ENCODE measurements at places on chromosomes 7 and 10. TPM values are rescaled to one million over a fixed set of nuclear protein-coding genes. Genes with fewer than 3 reads are reported as not detected.

Gene TAS2R3
- total RNA-seq = 0.65 TPM

DNA sequence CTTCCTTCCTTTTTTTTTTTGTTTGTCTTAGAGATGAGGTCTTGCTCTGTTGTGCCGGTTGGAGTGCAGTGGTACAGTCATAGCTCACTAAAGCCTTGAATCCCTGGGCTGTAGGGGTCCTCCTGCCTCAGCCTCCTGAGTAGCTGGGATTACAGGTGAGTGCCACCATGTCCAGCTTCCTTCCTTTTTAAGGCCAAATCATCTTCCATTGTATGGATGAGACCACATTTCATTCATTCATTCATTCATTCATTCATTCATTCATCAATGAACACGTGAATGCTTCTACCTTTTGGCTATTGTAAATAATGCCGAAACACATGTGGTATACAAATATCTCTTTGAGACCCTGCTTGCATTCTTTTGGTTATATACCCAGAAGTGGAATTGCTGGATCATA is 60.0 kb upstream of the BAIAP2L1 start:
- no peak for DNase-seq

Gene WNT8B
- total RNA-seq = not detected

DNA sequence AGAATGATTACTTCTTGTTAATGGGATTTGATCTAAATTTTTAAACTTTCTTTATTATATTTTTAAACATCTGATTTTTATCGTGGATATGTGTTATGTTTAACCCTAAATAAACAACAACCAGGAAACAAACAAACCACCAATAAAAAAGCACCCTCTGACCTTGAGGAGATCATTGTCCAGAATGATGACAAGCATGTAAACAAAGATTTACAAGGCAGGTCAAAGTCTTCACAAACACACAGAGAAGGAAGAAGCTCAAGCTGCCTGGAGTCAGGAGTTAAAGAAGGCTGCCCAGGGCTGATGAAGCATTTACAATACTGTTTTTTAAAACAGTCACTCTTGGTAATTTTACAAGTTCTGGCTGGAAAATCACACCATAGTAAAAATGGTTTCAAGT is 31.0 kb upstream of the EGFR start:
- no peak for DNase-seq

DNA sequence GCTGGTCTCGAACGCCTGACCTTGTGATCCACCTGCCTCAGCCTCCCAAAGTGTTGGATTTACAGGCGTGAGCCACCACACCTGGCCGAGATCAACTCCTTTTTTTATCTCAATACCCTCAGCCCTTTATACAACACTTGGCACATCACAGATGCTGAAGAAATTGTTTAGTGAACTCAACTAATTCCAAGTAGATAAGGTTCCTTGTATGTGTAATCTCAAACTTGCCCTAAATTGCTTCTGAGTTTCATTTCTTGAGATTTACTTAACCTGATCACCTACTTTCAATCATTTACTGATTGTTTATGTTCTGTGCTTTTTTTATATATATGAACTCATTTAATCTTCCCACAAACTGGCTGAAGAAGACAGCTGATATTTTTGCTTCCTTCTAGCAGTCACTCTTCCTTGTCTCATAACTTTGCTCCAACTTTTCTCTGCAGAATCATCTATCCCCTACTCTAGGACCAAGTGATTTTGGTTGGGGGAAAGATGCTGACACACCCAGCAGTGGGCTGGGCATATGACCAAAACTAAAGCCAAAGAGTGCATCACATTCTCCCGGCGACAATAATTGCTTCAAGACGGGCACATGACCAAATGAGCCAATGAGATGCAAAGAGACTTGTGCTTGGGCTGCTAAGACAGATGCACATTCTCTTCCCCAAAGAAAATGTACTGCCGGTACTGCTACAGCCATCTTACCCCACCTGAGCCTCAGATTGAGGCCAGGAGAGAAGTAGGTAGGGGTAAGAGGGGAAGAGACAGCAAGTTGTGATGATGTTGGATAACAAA is 40.3 kb upstream of the ARID5B start:
- no peak for DNase-seq

Gene AKR1E2
- total RNA-seq = 8.9 TPM

DNA sequence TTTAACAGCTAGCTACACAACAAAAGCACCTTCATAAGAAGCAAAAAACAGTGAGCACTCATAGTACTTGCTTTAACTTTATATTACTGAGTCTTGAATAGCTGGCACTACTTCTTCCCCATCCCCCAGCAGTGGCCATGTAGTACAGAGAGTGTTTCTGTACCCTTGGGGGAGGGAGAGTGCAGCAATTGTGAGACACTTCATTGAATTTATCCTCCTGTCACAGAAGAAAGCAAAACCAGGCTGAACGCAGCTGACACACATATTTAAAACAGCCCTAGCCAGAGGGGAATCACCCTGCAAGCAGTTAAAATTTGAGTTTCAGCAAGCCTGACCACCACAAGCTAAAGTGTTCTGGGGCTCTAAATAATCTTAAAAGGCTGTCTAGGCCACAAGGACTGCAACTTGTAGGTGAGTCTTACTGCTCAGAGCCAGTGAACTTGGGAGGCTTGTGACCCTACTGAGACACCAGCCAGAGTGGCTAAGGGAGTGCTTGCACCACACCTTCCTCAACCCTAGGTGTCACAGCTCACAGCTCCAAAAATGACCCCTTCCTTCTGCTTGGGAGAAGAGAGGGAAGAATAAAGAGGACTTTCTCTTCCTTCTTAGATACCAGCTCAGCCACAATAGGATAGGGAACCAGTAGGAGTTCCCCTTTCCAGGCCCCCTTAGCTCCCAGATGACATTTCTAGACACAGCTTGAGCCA is 97.7 kb upstream of the MEOX2 start:
- DNase-seq = no peak

DNA sequence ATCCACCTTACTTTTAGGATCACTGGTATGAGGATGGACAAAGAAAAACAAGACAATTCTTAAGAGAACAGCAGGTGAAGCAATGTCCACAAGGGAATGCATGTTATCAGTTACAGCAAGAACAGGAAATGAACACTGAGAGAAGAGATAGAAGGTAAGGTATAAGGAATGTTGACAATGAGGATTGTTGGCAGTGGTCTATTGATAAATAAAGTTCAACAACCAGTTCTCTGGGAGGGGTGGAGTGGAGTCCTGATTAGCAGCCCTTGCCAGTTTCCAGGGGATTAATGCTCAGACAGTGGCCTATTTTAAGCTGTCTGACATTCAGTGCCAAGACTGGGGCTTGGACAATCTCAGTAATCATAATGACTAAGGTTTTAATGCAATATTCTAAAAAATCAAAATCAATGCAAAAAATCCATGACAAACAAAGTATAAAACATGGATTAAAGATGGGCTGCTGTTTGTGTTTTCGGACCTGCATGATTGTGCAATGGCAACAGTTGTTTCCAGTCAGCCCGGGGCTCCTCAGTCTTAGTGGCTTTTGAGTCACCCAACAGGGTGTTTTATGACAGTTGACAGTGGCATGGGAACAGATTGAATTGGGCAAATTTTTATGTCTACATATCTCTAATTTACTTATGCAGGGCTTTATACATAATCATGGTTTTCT is 13.8 kb upstream of the AKR1B1 start:
- no peak for DNase-seq

DNA sequence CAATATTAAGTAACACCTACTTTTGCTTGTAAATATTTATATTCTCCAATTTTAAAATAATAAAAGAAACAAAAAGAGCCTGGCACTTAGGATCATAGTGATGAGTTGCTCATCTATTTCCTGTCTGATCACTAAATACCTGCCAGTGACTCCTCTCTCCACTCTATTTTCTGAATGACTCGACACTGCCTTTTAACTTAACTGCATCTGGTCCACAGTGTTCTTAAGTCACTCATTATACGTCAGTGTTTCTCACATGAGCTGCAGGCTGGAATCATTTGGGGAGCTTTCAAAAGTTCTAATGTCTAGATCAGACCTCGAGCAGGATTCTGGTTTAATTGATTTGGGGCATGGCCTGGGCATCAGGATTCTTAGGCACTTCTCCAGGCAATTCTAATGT is 78.0 kb upstream of the AGBL3 start:
- DNase-seq = no peak

Gene XRCC2
- 0.37 TPM for total RNA-seq

DNA sequence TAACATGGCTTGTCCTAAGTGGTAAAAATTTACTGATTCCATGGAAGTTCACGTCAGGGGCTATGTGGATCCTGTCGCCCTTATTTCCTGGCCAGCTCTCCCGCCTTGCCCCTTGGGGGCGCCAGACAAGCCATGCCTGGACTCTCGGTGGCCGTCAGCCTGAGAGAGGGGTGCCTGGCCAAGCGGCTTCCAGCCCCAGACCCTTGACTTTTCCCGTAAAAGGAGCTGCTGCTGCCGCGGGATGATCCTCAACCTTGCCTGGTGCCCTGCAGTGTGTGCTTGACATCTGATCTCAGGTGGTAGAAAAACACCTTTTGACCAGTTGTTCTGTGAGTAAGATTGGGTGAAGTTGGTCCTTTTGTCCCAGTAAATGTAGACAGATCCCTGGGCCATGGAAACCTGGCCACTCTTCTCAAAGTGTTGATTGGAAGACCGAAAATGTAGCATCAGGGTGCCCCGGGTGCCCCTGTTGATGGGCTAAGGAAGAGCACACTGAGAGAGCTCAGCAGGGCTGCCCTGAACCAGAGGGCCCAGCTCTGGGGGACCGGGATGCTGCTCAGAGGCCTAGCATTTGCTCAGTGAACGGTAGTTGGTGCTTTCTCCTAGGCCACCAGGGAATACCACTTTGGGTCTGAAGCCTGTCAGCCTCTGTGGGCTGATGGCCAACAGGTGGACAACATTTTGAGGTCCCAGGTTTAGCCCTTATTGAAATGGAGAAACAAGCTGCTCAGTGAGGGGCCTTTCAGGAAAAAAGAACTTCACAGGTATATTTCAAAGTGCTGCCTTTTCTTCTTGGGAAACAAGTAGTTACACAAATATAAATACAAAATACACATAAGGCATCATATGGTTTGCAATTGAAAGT is 162.5 kb downstream of the LRMDA start:
- DNase-seq = no peak

Gene PCDH15
- total RNA-seq = not detected

GRCh38 chr10:107553470-107553869 is 389.0 kb upstream of the SORCS1 start:
- DNase-seq = no peak

DNA sequence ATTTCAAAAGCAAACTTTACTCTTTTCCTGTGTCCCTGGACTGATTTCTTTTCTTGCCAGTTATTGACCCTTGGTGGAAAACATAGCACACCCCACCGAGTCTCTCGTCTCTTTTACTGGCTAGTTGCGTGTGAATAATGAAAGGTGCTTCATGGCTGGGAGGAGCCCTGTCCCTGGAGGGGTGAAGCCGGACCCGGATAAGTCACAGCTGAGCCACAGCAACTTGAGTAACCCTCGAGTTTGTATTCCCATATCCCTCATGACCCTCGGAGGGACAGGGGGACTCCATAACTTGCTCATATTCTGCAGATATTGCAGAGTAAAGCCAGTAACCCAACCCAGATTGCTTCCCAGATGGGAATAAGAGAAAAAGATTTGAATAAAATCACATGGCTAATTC is 147.5 kb upstream of the FRMD4A start:
- no peak for DNase-seq

GRCh38 chr7:152710153-152710442 is 34.2 kb upstream of the XRCC2 start:
- no peak for DNase-seq

DNA sequence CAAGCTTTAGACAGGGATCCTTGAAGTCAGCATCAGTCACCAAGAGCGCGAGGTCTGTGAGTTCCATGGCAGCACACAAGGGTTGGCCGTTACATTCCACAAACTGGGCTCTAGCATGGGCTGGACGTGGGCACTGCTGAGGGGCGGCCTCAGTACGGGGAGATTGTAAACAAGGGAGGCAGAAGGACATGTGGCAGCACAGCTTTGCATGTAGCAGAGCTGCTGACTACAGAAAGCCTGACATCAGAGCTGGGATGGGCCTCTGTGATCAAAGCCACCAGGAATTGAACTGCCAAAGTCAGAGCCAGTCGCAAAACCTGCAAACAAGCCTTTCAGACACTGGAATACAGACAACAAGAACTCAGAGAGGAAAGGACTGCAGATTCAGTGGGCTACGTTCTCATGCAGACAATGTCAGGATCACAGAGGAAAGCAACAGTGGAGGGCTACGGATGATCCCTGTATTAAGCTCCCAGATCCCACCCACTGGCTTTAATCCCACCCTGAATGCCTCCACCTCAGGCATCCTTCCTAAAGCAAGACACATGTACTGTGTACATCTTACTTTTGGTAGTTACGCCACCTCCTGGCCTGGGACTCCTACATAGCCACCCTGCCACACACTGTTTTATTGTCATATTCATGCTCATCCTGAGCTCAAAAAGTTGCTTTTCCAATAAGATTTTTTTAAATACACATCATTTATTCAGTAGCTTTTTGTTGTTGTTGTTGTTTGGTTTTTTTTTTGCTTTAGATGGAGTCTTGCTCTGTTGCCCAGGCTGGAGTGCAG is 291.1 kb upstream of the IMMP2L start:
- no peak for DNase-seq

All from omental fat pad (tissue), 4 donors.